ENCODE measurements at places on chromosomes 4 and X.
A peak's percentile ranks its signal among the peaks of the same experiment; 100 is the strongest.

DNA sequence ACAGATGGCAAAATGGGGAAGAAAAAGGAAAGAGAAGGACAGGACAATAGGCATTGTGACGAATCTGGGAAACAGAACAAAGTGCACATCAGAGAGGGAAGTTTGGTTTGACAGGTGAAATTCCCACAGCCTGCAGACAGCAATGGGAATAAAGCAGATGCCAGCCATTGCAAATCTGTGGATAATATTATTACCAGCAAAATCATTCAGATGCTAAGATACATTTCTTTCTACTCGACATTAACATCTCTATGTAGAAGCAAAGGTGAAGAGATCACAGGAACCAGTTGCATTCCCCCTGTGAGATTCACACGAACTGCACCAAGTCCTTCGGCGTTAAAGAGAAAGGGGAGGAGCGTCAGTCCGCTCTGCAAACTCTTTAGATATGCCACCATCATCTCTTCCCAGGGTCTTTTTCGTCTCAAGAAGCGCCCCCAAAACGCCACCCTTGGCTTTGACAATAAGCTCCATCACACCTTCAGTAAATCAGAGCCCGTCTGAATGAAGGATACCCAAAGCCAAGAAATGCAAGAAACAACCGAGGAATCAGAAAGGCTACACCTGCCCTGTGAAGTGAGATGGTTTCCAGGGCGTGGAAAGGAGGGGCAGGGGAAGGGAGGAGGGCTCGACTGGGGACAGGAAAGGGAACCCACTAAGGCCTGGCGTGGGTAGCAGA is 1.9 kb downstream of the NEUROG2 start:
- DNase-seq = no peak

GRCh38 chr4:8303485-8304281 is 34.1 kb downstream of the HTRA3 start:
- DNase-seq = no peak

- DNase-seq = no peak
Measured at GRCh38 chr4:61918987-61919386, 718.9 kb downstream of the ADGRL3 start.

DNA sequence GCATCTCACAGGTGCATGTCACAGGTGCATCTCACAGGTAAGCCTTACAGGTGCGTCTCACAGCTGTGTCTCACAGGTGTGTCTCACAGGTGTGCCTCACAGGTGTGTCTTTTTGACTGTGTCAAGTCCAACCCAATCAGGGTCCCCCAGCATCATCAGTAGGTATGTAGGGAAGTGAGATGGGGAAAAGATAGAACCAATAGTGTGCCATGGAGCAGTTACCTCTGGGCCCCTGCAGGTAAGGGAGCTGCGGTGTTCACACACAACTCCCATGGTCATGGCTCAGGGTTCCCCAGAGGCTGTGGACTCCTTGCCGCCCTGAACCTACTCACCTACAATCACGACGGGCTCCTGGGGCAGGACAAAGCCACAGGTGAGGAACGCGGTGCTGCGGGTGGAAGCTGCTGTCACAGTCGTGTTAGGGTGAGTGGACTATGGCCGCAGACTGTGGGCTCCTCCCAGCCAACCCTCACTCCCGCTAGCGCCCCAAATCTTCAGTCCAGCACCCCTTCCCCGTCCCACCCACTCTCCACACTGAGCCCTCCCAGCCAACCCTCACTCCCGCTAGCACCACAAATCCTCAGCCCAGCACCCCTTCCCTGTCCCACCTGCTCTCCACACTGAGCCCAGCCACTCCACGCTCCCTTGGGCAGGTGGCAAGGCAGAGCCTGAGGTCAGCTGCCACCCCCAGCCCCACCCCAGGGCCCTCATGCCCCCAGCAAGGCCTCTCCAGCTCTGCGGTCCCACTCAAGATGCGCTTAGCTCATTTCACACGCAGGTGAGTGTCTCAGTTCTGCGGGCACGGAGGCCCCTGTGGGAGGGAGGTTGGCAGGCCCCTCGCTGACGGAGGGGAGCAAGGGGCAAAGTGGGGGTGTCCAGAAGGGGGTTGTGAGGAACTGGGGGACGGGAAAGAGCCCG is 2.1 kb upstream of the PDE6B start:
- DNase-seq = no peak

DNA sequence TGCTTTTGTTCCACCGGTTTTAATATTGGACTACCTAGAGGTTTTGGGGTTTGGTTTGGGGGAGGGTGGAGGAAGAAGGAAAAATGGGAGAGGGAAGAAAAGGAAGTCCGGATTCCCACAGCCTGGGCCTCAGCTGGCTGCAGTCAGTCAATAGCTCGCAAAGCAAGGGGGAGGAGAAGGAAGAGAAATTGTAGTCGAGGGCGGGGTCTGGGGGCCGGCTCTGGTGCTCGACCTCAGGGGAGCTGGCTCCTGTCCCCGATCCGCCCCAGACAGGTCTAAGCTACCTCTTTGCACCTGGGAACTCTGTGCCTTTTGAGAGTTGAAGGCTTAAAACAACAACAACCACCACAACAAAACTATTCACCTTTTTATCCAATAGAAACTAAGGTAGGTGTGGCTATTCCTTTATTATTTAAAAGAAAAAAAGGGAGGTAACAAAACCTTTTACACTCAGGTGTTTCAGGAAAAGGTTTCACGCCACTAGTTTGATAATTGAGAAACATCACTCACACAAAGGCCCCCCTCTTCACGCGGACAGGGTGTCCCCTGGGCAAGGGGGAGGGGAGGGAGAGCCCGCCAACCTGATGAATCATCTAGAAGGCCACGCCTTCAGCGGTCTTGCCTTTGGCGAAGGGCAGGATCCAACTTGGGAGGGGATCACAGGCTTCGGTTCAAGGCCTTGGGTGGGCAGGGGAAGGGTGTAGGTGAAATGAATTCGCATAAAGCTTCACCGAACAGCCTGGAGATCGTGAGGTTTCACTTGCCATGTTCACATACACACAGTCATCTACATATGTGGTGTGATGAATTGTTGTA is 1.6 kb upstream of the LNX1 start:
- DNase-seq = no peak

- DNase-seq = no peak
Measured at GRCh38 chr4:25923745-25924144, 9.7 kb downstream of the SMIM20 start.

- no peak for DNase-seq
Measured at GRCh38 chr4:101019313-101019712, 328.0 kb downstream of the PPP3CA start.

DNA sequence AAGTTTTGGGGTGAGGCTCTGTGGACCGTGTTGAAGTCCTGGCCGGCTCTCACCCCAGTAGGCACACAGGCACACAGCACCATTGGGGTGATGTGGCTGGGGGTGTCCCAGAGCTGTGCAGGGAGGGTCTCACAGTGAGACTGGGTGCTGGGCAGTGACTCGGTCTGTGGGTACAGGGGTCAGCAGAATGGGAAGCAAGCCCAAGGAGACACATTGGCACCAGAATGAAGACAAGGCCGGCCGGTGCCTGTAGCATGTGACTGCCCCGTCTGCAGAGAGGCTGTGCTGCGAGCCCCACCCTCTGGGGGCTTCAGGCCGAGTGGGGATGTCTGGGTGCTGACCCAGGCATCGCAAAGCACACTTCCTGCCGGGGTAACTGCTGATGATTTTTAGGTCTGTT is 5.2 kb downstream of the MAEA start:
- DNase-seq = no peak

- no peak for DNase-seq
Measured at GRCh38 chr4:52995360-52996030, 133.4 kb downstream of the RASL11B start.

GRCh38 chrX:20418379-20419150 is 151.9 kb upstream of the RPS6KA3 start:
- DNase-seq = no peak

GRCh38 chr4:53479736-53480525 is 102.5 kb downstream of the FIP1L1 start:
- no peak for DNase-seq

DNA sequence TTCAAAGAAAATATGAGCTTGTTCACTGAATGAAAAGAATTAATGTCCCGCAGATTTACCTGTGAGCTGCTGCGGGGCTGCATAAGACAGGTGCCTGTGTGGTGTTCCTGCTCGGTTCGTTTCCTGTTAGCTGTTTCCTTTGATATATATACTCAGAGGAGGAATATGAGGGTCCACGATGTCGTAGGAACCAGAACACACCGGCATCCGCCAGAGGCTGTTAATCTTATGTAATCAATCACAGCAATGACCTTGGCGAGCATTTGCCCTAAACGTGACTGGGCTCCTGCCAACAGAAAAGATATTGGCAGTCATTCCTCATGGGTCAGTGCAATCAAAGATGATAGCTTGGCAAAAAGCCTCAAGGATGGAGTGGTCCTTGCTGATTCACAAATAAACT is 260.1 kb downstream of the EVC2 start:
- no peak for DNase-seq

DNA sequence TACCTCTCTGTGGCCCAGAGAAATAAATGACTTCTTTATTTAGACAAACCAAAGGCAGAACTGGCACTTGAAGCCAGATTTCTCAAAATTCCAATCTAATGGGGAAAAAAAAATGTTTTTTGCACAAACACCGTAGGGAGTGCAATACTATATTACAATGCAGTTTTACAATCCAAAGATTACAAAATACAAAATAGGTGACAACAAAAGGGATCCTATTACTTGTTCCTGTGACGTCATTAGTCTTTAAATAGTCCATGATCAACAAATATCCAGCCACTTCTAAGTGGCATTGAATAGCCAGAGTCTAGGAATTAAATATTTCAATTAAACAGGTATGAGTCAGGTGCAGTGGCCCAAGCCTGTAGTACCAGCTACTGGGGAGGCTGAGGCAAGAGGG is 3.0 kb upstream of the APBB2 start:
- no peak for DNase-seq

DNA sequence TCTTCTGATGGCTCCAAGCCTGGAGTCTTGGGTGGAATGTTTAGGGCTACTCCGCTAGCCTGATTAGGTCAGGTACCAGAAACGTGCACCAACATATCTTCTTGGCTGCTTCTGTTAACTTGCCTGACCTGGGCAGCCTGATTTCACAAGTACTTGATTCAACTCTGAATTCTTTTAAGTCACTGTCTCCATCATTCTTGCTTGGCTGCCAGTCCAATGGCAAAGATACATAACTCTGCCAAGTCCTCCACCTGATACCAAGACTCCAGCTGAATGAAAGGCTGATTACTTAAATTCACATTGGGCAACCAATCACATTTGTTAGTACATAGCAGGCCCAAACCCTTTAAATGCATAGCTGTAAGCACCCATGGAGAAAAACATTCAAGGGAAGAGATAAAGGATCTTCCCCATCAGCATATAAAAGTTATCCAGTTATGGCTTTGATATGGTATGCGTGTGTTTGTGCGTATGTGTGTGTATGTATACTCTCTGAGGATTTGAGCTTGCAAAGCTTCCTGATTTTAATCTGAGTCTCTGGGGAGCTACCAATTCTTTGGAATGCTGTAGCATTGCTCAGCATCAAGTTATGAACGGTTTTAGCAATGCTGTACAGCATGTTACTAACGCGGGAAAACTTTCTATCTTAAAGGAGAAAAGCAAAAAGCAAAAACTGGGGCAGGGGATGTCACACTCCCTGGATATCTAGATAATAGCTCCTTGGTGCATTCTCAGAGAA is 917.2 kb downstream of the DMD start:
- DNase-seq = no peak

- DNase-seq = no peak
Measured at GRCh38 chrX:84729809-84730208, 227.6 kb upstream of the HDX start.

- no peak for DNase-seq
Measured at GRCh38 chr4:11404431-11404830, 24.3 kb downstream of the HS3ST1 start.

DNA sequence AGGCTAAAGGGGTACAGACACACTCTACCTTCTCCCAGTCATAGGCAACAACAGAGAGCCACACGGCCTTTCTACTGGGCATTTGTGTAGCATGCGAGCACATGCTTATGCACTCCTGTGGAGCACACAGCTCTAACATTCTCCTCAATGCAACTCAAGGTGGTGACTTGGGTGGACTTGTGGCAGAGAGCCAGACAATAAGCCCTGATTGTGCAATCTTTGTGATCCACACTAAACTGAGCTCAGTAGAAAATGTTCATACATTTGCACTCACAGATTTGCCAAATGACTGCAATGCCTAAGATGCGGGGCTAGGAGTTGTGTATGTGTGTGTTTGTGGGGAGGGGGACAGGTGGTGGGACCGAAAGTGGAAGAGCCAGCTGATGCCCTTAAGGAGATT is 31.4 kb upstream of the SETD7 start:
- no peak for DNase-seq

- DNase-seq = no peak
Measured at GRCh38 chr4:119260528-119260927, 48.0 kb downstream of the USP53 start.

DNA sequence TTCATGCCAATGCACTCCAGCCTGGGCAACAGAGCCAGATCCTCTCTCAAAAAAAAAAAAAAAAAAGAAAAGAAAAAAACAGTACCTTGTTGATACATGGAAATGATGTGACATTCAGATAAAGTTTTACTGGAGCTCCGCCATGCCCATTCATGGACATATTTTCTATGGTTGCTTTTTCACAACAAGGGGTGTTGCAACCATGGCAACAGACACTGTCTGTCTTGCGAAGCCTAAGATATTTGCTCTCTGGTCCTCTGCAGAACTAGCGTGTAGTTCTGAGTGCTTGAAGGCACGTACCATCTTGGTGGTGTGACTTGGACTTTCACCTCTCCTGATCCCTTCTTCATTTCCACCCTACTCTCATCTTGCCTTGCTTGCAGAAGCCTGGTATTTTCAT is 53.2 kb downstream of the TBL1X start:
- no peak for DNase-seq

- no peak for DNase-seq
Measured at GRCh38 chrX:41198410-41198809, 113.2 kb downstream of the USP9X start.

- no peak for DNase-seq
Measured at GRCh38 chr4:164571593-164572390, 182.1 kb upstream of the SMIM31 start.

DNA sequence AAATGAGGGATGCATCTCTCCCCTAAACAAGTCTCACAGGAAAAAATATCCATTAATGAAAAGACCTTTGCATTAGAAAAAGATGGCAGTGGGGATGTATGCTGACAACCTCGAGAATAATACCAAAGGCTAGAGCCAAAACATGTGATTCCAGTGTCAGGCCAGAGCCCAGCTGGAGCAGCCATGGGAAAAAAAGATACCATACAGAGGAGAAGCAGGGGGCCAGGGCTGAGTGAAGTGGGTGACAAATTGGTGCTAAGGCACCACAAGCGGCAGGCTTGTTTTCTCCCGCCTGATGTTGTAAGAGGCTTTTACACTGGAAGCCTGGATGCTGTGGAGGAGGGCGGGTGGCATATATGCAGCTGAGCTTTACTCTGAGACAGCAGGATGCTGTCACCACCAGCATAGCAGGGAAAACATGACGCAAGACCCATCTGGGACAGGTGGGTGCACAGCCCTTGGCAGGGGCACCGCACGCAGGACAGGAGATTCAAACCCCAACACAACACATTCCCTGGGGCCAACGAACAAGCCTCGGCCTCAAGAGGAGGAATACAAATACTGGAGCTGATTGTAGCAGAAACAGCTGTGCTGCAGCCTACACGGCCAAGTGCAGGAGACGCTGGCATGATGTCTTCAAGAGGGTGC is 91.9 kb downstream of the TSPAN5 start:
- peak; percentile 74 for DNase-seq

GRCh38 chrX:100931218-100931924 is 2.7 kb upstream of the XKRX start:
- DNase-seq = no peak
